ENCODE measurements at places on chromosomes 1 and 21.

DNA sequence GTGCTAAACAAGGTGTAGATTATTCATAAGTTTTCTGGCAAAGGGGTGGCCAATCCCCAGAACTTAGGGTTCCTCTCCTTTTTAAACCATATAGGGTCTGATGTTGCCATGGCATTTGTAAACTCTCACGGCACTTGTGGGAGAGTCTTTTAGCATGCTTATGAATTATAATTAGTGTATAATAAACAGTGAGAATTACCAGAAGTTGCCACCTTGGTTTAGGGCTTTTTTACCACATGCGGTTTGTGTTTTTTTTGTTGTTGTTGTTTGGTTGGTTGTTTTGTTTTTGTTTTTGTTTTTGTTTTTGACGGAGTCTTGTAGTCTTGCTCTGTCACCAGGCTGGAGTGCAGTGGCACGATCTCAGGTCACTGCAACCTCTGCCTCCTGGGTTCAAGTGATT lies 8.9 kb upstream of the LAX1 start:
- DNase-seq, result no peak

DNA sequence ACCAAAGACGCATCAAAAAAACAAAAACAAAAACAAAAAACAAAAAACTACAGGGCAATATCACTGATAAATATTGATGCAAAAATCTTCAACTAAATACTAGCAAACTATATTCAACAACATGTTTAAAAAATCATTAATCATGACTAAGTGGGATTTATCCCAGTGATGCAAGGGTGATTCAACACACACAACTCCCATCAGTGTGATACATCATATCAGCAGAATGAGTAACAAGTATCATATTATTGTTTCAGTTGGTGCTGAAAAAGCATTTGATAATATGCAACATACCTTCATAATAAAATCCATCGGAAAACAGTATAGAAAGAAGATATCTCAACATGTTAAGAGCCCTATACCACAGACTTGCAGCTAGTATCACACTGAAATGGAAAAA lies 953.0 kb downstream of the AMY1C start:
- no peak for DNase-seq

- DNase-seq, result no peak
Measured at GRCh38 chr21:26809745-26810144, 35.5 kb downstream of the ADAMTS1 start.

GRCh38 chr1:213817156-213817555 lies 170.6 kb upstream of the PROX1 start:
- no peak for DNase-seq

DNA sequence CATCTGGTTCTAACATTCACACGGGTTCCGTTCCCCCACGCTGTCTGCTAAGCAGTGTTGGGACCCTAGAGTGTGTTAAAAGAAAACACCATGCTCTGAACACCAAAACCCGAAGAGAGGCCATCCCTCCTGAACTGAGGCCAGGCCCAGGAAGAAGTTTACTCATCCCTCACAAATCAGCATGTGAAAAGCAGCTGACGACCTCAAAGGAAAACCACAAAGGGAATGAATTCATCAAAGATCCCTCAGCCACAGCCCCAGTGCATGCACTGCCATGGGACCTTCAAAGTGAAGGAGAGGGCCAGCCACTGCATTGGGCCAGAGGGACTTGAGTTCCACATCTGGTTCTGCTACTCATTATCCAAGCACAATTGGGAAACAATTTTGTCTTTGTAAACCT lies 7.0 kb upstream of the PSEN2 start:
- no peak for DNase-seq

GRCh38 chr21:42012763-42013329 lies 2.7 kb upstream of the ZBTB21 start:
- no peak for DNase-seq

- DNase-seq, result no peak
Measured at GRCh38 chr1:203328714-203329122, 22.2 kb downstream of the FMOD start.

GRCh38 chr1:197862221-197862620 lies 40.2 kb upstream of the C1orf53 start:
- DNase-seq, result no peak

- no peak for DNase-seq
Measured at GRCh38 chr1:28190337-28190979, 14.0 kb upstream of the PTAFR start.

GRCh38 chr1:119220991-119221390 lies 80.5 kb upstream of the WARS2 start:
- no peak for DNase-seq

DNA sequence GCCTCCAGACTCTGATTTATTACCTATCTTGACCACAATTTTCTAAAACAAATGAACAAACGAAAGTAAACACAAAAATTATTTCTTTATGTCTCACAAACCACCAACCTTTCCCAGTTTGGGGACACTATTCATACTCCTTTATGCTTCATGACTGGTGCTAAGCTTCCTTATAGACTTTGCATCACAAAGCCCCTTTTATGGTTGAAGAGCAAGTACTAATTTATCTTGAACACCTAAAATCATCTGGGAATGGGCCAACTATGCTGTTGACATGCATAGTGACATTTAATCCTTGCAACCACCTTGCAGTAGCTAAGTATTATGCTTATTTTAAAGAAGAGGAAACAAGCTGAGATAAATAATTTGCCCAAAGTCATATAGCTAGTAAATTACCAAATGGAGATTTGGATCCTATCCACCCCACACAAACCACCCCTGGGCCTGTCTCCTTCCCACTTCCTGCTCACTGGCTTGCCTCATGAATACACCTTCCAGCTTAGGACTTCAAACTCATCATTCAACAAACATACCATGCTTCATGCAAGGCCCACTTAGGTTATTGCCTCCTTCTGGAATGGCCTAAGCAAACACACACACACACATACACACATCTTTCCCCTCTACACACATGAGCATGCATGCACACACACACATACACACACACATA lies 192.2 kb downstream of the PLPP3 start:
- DNase-seq, result no peak

DNA sequence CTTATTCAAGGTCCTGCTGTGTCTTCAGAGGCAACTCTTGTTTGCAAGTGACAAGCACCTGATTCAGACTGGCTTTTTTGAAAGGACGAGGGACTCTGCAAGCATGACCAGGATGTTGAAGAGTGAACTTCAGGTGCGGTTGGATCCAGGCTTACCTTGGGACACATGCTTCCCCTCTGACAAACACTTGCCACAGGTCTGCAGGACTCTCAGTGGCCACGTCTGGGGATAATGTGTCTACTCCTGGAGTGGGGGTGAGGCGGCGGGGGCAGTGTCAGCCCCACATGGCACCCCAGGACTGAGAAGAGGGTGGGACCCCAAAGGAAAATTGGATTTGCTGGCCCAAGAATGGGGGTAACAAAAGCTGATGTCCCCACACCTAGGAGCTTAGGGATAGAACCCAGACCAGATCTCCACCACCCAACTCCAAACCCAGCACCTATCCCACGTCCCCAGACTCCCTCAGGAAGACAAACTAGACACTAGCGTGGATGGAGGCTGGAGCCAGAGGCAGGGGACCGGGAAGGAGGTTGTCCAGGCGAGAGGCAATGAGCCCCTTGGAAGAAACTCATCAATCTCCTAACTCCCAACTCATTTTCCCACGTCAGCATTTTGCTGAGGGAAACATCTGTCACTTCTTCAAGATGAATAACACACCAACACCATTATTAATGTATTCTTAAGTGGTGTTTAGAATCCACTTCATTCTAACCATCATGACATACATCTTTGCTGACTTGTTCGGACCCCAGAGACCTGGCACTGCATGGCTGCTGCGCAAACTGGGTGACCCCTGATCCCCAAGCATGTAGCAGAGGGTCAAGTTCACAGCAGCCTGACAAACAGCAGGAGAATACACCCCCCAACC lies 32.0 kb upstream of the LAPTM5 start:
- DNase-seq, result no peak

- DNase-seq, result no peak
Measured at GRCh38 chr1:47554901-47555300, 117.1 kb downstream of the FOXD2 start.

- no peak for DNase-seq
Measured at GRCh38 chr1:154972517-154973343, 1.8 kb upstream of the CKS1B start.

GRCh38 chr21:46368533-46369285 lies 44.8 kb downstream of the PCNT start:
- no peak for DNase-seq

- no peak for DNase-seq
Measured at GRCh38 chr1:222026280-222026679, 284.4 kb upstream of the DUSP10 start.

- DNase-seq, result no peak
Measured at GRCh38 chr1:12495725-12496124, 122.3 kb downstream of the DHRS3 start.

- DNase-seq, result no peak
Measured at GRCh38 chr1:164886101-164886500, 327.1 kb downstream of the PBX1 start.

DNA sequence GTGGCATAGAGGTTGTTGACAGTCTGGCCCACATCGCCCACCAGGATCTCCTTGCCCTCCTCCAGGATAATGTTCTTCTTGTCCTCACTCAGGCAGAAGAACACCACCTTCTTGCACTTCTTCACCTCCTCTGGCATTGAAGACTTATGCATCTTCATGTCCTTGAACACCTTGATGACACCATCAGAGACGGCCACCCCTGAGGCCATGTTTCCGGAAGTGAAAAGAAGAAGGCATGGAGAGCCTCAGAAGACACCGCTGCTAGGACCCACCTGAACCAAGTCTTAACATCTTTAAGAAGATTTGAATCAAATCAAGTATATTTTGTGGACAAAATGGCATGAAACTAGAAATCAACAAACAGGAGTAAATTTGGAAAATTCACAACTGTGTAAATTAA lies 56.2 kb downstream of the C1orf185 start:
- no peak for DNase-seq

DNA sequence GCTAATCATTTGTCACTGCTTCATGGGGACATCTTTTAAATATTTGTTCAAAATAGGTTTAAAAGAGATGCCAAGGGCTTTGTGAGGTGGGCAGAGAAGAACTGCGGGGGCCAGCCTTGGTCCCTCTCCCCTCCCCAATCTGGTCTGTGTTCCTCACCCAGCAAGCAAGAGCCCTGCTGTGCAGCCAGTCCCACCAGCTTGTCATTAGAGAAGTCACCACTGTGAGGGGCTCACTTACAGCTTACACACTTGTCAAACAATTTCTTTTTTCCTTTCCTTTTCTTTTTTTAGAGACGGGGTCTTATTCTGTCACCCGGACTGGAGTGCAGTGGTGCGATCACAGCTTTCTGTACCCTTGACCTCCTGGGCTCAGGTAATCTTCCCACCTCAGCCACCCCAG lies 10.4 kb upstream of the CDK18 start:
- no peak for DNase-seq

DNA sequence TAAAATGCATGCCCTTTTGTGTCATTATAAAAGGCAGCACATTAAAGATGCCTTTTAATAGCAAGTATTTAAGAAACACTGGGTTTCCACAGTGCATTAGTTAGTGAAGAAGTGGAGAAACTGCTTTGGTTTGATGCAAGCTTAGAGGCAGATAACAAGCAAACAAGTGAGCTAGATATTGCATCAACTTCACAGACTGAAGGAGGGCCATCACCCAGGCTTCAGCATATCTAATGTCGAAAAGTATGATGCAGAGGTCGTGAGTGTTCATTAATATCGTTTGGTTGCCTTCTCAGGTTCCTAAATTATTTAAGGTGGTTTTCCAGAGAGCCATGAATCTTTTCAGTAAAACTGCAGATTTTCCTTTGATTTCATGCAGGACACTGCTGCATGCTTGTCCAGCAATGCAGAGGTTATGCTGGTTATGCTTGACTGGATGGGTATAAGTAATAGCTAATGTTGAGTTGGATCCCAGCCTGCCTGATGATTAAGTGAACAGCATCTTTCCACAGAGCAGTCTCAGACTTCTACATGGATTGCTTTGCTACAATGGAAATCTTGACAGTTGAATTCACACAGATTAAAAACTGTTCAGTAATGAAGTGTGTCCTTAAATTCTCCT lies 69.7 kb upstream of the IPO9 start:
- DNase-seq, result no peak

DNA sequence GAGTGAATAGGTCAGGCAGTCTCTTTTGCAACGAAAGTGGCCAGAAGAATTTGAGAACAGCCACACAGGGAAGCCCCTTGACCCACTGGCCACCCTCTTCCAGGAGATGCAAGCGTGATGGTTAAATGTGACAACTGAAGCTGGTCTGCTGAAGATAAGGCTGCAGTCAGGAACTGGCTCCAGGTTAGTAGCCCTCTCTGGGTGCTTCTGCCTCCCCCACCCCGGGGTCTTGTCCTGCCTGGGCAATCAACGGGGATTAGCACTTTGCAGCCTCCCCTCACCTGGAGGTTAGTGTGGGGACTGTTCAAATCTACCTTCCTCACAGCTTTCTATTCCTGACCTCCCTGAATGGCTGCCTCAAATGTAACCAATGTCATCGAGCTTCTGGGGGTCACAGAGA lies 125.9 kb downstream of the PLXNA2 start:
- DNase-seq, result no peak

DNA sequence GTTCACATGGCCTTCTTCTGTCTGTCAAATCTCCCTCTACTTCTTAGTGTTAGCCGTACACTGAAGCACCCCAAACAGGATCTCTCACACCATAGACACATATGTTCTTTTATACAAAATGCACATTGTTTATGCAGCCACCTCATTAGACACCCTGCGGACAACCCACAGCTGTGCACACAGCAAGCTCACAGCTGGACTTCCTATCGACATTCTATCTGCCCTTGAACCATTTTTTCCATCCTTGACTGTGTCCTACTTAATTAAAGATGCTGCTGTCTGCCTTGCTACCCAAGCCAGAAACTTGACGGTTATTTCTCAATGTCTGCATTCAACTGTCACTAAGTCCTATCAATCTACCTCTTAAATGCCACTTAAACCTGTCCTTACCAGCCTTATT lies 3.2 kb upstream of the ZBTB21 start:
- DNase-seq, result no peak

- DNase-seq, result no peak
Measured at GRCh38 chr1:85451236-85451830, 13.6 kb downstream of the DDAH1 start.

- DNase-seq, result no peak
Measured at GRCh38 chr1:23088027-23088426, 68.8 kb downstream of the KDM1A start.

GRCh38 chr1:107555578-107555977 lies 409.4 kb downstream of the VAV3 start:
- no peak for DNase-seq

- no peak for DNase-seq
Measured at GRCh38 chr1:921011-921837, 2.5 kb upstream of the SAMD11 start.

DNA sequence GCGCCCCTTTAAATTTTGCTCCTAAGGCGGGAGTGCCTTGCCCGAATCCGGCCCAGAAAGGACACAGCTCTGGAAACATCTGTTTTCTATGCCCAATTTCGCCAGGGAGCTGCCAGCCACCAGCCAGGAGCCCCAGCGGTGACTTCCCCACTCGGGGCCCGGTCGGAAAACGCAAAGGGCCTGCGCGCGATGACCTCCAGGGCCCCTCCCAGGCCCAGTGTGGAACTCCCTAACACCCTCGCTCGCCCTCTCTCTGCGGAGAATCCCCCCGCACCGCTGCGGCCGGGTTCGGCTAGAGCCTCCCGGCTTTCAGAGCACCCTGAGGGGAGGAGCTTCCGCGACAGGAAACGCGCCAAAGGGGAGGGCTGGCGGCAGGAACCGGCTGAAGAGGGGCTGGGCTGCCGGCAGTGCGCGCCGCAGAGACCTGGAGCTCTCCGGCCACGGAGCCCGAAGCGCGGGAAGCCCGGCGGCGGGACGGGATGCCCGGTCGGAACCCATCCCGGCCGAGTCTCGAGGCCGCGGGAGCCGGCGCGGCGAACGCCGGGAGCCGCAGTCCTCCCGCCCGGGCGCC lies 505 bp downstream of the CLSPN start:
- peak; percentile 17 for DNase-seq
